ENCODE measurements at places on chromosomes 12 and 14.

GRCh38 chr12:44863867-44864266 lies 12.2 kb downstream of the NELL2 start:
- no peak for DNase-seq

- no peak for DNase-seq
These were observed 25.6 kb downstream of the AKAP6 start for GRCh38 chr14:32354716-32355115.

GRCh38 chr14:29897181-29897580 lies 30.5 kb downstream of the PRKD1 start:
- no peak for DNase-seq

DNA sequence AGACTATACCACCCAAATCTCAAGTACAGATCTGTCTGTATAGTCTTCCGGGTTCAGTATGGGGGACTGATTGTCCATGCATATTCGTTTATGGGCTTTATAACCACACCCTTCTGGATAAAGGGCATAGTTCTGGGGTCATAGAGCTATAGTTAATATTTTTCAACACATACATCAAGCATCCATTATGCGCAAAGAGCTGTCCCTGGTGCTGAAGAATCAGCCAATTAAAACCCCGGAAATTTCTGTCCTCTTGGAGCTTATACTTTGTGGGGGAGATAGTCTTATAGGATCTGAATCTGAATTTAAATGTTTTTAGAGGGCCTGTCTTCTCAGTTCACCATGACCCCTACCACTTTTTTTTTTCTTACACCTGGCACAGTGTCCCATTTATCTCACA lies 256.7 kb downstream of the SUDS3 start:
- no peak for DNase-seq

GRCh38 chr14:105616802-105617192 lies 90.4 kb downstream of the TMEM121 start:
- no peak for DNase-seq

DNA sequence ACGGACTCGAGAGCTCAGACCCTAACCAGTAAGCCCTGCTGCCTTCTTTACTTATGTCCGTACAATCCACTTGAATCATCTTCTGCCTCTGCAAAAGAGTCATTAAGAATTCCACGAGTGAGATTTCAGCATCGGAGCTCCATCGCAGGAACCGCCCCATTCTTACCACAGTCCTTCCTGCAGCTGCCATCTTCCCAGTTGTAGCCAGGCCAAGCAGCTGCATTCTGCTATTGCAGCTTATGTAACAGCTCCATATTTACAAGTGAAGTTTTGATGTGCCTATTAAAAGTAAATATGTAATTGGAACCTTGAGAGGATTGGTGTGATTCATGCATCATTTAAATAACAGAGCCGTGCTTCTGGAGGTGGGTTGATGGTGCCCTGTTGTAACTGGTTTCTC lies 157.4 kb downstream of the KICS2 start:
- no peak for DNase-seq

GRCh38 chr12:82694276-82694675 lies 7.6 kb downstream of the TMTC2 start:
- no peak for DNase-seq

- no peak for DNase-seq
These were observed at the start of gene CD27 for GRCh38 chr12:6444704-6445688. Gene CD27, plus strand, starts transcription at chr12:6444955. Its CDS starts 141 bp downstream, at chr12:6445096.

DNA sequence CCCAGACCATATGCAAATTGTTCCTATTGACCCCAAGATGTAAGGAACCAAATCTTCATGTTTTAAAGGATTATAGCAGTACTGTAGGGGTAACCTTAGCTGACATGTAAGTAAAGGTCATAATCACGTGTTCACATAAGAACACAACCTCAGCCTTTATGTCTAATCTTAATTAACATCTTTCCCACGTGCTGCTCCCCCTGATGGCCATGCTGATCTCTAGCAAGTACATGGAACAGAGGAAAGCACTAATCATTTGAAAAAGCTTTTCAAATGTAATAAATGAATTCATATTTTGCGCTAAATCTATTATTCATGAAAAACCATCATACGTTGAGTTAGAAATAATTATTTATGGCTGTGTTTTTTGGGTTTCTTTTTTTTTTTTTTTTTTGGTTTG lies 30.5 kb upstream of the ITPR2 start:
- no peak for DNase-seq

- peak; percentile 24 for DNase-seq
These were observed 64.2 kb downstream of the DNAI7 start for GRCh38 chr12:25130741-25131188.

GRCh38 chr12:26867080-26867479 lies 34.1 kb upstream of the ITPR2 start:
- no peak for DNase-seq

DNA sequence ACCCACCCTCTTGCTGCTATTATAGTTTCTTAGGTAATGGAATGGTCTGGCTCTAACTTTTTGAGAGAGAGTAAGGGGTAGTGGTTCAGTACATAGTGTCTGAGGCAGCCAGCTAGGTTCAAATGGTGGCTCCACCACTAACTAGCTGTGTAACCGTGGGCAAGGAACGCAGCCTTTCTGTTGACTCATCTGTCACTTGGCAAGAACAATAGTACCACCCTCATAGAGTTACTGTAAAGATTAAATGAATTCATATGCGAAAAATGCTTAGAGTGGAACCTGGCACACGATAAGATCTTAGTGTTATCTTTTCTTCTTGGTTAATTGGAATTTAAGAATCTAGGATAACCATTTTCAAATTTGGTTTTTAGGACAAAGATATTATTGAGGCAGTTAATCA lies 14.0 kb downstream of the CCDC62 start:
- no peak for DNase-seq

DNA sequence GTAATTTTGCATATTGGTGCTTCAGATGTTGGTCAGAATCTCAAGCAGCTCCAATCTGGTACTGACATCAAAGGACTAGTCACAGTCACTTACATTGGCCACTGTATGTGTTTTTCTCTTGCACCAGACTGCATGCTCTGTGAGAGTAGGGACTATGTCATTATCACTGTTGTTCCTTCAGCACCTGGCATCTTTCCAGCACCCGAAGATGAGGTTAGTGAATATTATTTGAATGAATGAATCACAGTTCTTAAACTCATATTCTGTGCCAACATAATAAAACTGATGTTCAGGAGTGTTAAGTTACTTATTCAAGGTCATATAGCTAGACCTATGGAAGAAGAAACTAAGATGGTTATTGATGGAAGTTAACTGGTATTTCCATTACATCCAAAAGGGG lies 204.5 kb upstream of the TBX3 start:
- DNase-seq, result no peak

GRCh38 chr14:89269404-89269803 lies 147.6 kb downstream of the FOXN3 start:
- DNase-seq, result no peak

DNA sequence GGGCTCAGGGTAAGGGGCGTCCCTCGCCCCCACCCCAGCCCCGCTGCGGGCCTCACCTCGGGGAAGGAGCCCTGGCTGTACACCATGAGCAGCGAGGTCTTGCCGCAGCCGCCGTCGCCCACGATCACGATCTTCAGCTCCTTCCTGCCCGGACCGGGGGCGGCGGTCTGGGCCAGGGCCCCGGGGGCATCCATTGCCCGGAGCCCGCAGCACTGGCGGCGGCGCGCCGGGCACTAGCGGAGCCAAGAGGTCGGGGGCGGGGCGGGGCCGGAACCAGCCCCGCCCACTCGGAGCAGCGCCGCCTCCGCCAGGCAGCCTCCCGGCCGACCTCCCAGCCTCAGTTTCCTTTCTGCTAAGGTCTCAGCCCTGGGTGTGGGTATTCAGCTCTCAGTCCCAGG lies at the start of gene RHOF:
Gene RHOF (minus strand): TSS at position 249 of the 398 bp plus-strand sequence. CDS start 55 bp downstream, at position 194.
- DNase-seq, result no peak

GRCh38 chr12:95214466-95214865 lies 2.8 kb downstream of the FGD6 start:
- no peak for DNase-seq

DNA sequence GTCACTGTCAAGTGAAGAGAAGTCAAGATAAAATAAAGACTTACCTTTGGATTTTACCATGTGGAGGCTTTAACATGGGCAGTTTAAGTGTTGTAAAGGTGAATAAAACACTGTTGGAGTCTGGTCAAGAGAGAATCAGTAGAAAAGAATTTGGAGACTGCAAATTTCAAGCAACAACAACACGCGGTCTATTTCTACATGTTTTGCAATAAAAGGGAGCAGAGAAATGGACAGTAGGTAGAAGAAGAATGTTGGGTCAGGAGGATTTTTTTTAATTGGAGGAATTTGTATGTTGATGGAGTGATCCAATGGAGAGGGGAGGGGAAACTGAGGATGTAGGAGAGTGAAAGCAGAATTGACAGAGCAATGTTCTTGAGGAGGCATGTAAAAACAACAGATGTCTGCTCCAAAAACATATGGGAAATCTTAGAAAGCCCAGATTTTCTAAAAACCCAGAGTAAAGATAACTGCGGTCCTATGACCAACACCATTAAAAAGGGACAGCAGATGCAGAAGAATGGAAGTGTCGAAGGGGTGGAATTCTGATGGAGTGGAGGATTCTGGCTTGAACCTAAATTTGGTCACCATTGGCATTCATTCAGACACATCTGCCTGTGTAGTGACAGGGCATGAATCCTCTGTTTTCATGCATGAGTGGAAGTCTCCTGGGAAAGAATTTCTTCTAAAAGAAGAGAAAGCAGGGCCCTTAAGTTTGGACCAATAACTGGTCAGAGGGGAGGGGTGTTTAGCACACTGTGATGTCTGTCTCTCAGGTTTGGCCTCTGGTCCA lies 68.0 kb upstream of the OSBPL8 start:
- no peak for DNase-seq

- DNase-seq, result no peak
These were observed 416.9 kb downstream of the SLC6A15 start for GRCh38 chr12:84495711-84496110.

- DNase-seq, result no peak
These were observed 424.4 kb downstream of the DAD1 start for GRCh38 chr14:22164616-22165015.

GRCh38 chr12:52319097-52319496 lies 2.1 kb downstream of the KRT83 start:
- no peak for DNase-seq

Measured in Panc1 (cell line).